ENCODE measurements at places on chromosomes 5 and 9.

- DNase-seq = no peak
- H3K27ac ChIP-seq = no peak overlapping the region
- no peaks in the 10 kb centered on the region for H3K36me3 ChIP-seq
- no peaks in the 10 kb centered on the region for H3K27me3 ChIP-seq
Observed at GRCh38 chr9:14342736-14343135, 28.8 kb upstream of the NFIB start.

DNA sequence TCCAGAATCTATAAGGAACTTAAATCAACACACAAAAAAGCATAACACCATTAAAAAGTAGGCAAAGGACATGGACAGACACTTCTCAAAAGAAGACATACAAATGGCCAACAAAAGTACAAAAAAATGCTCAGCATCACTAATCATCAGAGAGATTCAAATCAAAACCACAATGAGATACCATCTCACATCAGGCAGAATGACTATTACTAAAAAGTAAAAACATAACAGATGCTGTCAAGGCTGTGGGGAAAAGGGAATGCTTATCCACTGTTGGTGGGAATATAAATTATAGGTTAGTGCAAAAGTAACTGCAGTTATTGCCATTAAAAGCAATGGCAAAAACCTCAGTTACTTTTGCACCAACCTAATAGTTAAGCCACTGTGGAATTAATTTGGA is 32.2 kb upstream of the SPATA31D4 start:
- H3K27ac ChIP-seq = no peak overlapping the region
- DNase-seq = no peak
- H3K36me3 ChIP-seq = no peaks in the 10 kb centered on the region
- H3K27me3 ChIP-seq = no peaks in the 10 kb centered on the region
- no peak overlapping the region for H3K4me3 ChIP-seq

GRCh38 chr9:114742947-114743346 is 61.0 kb upstream of the TEX48 start:
- DNase-seq = no peak
- no peak overlapping the region for H3K4me3 ChIP-seq
- H3K27ac ChIP-seq = no peak overlapping the region
- no peaks in the 10 kb centered on the region for H3K27me3 ChIP-seq
- H3K36me3 ChIP-seq = no peaks in the 10 kb centered on the region

GRCh38 chr9:121292801-121293241 is 24.9 kb downstream of the GSN start:
- H3K27me3 ChIP-seq = no peaks in the 10 kb centered on the region
- no peaks in the 10 kb centered on the region for H3K36me3 ChIP-seq
- DNase-seq = no peak
- H3K27ac ChIP-seq = peak overlapping the region; percentile 94

GRCh38 chr5:14830210-14831005 is 41.2 kb downstream of the ANKH start:
- no peak for DNase-seq
- H3K27ac ChIP-seq = no peak overlapping the region
- no peak overlapping the region for H3K4me3 ChIP-seq
- H3K27me3 ChIP-seq = no peaks in the 10 kb centered on the region
- no peaks in the 10 kb centered on the region for H3K36me3 ChIP-seq
- H3K4me1 ChIP-seq = no peaks in the 10 kb centered on the region

- H3K27me3 ChIP-seq = peaks cover 8% of the 10 kb centered on the region
- H3K27ac ChIP-seq = no peak overlapping the region
- DNase-seq = no peak
- H3K4me1 ChIP-seq = no peaks in the 10 kb centered on the region
- H3K36me3 ChIP-seq = no peaks in the 10 kb centered on the region
Observed at GRCh38 chr5:127858116-127858784, 155.1 kb downstream of the CCDC192 start.

GRCh38 chr9:89543621-89544278 is 45.8 kb upstream of the SEMA4D start:
- H3K4me3 ChIP-seq = no peak overlapping the region
- no peak for DNase-seq
- H3K27ac ChIP-seq = no peak overlapping the region
- no peaks in the 10 kb centered on the region for H3K36me3 ChIP-seq

- H3K36me3 ChIP-seq = no peaks in the 10 kb centered on the region
- no peaks in the 10 kb centered on the region for H3K4me1 ChIP-seq
- no peak overlapping the region for H3K4me3 ChIP-seq
- no peaks in the 10 kb centered on the region for H3K27me3 ChIP-seq
- DNase-seq = no peak
Observed at GRCh38 chr9:27165670-27166069, 56.6 kb downstream of the TEK start.

DNA sequence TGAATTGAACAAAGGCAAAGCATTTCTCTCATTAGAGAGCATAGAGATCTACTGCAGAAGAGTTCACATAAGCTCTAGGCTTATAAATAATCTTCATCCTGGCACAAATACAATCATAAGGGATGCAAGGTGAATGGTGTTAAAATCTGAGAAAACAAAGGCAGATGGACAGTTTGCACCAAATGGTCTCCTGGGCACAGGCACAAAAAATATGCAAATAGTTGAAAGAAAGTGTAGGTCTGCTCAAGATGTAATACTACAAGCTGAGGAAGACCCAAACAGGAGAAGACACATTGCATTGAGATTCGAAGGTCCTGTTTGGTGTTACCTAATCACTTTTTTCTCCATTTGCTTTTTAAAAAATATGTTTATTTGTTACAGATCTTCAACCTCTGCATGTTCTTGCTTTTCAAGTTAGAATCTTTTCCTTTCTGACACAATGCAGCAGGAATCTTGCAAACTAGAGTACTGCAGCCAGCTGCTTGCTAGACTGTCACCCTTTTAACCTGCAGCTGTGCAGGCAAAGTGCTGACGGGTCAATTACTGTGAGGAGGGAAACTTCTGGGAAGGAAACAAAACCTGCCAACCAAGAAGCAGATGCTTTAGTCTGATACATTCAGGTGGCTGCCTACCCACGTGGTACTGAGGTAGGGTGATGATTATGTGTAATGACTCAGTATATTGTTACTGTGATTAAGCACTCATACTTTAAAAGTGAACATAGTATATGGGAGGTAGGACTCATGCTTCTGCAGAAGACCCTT is 1048.6 kb upstream of the SEMA6A start:
- H3K4me3 ChIP-seq = no peak overlapping the region
- H3K27me3 ChIP-seq = no peaks in the 10 kb centered on the region
- H3K4me1 ChIP-seq = no peaks in the 10 kb centered on the region
- no peaks in the 10 kb centered on the region for H3K36me3 ChIP-seq
- H3K27ac ChIP-seq = no peak overlapping the region
- DNase-seq = no peak

DNA sequence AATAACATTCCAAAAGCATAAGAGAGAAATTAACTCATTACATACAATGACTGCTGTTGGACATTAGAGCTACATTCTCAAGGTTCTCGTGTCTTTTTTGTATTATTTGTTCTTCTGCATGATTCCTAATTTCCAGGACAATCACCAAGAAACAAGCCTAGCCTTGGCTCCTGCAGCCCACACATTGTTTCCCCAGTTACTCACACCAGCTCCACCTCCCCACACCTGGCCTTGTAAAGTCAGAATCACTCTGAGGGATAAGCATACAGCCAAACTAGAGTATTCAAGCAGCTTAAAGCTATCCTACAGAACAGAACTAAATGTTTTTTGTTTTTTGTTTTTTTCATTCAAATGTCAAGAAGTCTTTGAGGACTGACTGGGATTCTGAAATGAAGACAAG is 189.2 kb downstream of the HINT1 start:
- no peak for DNase-seq
- H3K4me1 ChIP-seq = no peaks in the 10 kb centered on the region
- H3K27ac ChIP-seq = no peak overlapping the region
- H3K36me3 ChIP-seq = no peaks in the 10 kb centered on the region
- no peak overlapping the region for H3K4me3 ChIP-seq
- H3K27me3 ChIP-seq = no peaks in the 10 kb centered on the region

GRCh38 chr9:77977210-77977611 is 54.4 kb downstream of the GNAQ start:
- no peak for DNase-seq
- H3K36me3 ChIP-seq = no peaks in the 10 kb centered on the region
- H3K4me3 ChIP-seq = no peak overlapping the region

DNA sequence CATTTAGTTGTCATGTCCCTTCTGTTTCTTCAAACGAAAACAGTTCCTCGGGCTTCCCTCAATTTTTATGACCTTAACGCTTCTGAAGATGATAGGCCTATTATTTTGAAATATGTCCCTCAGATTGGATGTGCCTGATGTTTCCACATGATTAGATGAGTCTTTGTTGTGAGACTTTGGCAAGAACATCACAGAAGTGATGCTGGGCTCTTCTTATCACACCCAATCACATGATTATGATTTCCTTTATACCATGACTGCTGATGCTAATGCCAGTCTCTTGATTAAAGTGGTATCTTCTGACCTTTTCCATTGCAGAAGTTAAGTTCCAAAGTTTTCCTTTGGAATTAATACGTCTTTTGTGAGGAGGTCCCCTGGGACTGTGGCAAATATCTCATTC is 175.7 kb downstream of the SAXO1 start:
- H3K27me3 ChIP-seq = no peaks in the 10 kb centered on the region
- no peak overlapping the region for H3K27ac ChIP-seq
- H3K4me3 ChIP-seq = no peak overlapping the region
- DNase-seq = no peak
- H3K36me3 ChIP-seq = no peaks in the 10 kb centered on the region
- H3K4me1 ChIP-seq = no peaks in the 10 kb centered on the region

DNA sequence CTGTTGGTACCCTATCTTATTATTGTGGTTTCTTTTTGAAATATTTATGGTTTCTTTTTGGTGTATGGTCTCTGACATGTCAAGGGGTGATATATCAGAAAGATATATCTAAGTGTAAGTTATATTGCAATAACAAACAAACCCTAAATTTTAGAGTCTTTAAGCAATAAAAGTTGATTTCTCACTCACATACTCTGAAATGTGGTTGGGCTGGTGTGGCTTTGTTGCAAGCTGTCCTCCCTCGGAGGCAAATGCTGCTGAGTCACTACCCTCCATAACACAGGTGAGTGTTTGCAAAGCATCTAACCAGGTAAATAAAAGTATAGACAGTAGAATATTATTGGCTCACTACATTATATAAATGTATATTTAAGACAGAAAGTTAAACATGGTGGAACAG is 253.2 kb downstream of the CDH18 start:
- no peak overlapping the region for H3K27ac ChIP-seq
- H3K4me1 ChIP-seq = no peaks in the 10 kb centered on the region
- H3K27me3 ChIP-seq = no peaks in the 10 kb centered on the region
- no peak for DNase-seq

DNA sequence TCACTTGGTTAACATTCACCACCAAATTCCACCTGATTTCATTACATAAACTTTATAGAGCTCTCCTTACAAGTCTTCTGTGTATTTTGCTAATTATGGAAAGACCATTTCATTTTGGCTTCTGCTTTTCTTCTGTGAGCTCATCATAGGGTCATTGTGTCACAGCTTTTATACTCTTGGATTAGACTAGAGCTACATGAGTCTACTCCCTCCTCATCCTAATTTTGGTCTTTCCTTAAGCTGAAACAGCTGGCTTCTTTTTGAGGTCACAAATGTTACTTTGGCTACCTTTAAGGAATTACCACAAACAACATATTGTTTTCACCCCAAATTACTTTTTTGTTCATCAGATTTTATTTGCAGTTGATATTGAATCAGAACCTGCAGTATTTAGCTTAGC is 103.0 kb downstream of the NPR3 start:
- no peak for DNase-seq
- no peaks in the 10 kb centered on the region for H3K4me1 ChIP-seq

- no peak for DNase-seq
- H3K27me3 ChIP-seq = no peaks in the 10 kb centered on the region
- no peak overlapping the region for H3K4me3 ChIP-seq
- peaks cover 26% of the 10 kb centered on the region for H3K4me1 ChIP-seq
- H3K36me3 ChIP-seq = no peaks in the 10 kb centered on the region
Observed at GRCh38 chr5:32231241-32231640, 57.1 kb upstream of the GOLPH3 start.

DNA sequence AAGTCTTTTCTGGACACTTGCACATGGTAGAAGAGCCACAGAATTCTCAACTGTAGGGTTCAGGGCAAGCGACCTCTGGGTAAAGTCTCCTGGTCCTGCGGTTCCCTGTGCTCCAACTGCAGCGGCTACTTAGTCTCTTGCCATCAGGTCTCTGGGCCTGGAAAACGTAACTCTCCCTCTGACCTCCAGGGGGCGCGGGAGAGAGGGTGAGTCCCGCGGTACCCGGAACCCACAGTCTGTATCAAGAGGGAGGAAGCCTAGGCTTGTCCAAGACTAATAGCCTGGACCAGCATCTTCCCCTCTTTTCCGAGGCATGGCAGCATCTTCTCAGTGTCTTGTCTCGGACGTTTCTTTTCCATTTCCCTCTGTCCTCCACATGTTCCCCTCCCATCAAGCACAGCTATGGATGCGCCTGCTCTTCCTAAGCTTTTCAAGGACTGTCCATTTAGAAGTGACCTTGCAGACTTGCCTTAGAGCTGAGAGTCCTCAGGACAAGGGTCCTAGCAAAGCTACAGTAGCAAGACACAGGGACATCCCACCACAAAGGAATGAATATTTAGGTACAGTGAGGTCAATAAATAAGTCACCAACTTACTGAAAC is 59.3 kb downstream of the FSTL4 start:
- H3K4me3 ChIP-seq = no peak overlapping the region
- H3K36me3 ChIP-seq = no peaks in the 10 kb centered on the region
- H3K27me3 ChIP-seq = no peaks in the 10 kb centered on the region
- no peak for DNase-seq
- no peak overlapping the region for H3K27ac ChIP-seq
- H3K4me1 ChIP-seq = no peaks in the 10 kb centered on the region

- no peaks in the 10 kb centered on the region for H3K4me1 ChIP-seq
- no peak for DNase-seq
- no peaks in the 10 kb centered on the region for H3K36me3 ChIP-seq
Observed at GRCh38 chr5:105836268-105836667, 1834.5 kb downstream of the EFNA5 start.

GRCh38 chr5:92945605-92946097 is 635.4 kb downstream of the NR2F1-AS1 start:
- H3K27ac ChIP-seq = no peak overlapping the region
- H3K27me3 ChIP-seq = no peaks in the 10 kb centered on the region
- no peaks in the 10 kb centered on the region for H3K36me3 ChIP-seq
- H3K4me3 ChIP-seq = no peak overlapping the region

DNA sequence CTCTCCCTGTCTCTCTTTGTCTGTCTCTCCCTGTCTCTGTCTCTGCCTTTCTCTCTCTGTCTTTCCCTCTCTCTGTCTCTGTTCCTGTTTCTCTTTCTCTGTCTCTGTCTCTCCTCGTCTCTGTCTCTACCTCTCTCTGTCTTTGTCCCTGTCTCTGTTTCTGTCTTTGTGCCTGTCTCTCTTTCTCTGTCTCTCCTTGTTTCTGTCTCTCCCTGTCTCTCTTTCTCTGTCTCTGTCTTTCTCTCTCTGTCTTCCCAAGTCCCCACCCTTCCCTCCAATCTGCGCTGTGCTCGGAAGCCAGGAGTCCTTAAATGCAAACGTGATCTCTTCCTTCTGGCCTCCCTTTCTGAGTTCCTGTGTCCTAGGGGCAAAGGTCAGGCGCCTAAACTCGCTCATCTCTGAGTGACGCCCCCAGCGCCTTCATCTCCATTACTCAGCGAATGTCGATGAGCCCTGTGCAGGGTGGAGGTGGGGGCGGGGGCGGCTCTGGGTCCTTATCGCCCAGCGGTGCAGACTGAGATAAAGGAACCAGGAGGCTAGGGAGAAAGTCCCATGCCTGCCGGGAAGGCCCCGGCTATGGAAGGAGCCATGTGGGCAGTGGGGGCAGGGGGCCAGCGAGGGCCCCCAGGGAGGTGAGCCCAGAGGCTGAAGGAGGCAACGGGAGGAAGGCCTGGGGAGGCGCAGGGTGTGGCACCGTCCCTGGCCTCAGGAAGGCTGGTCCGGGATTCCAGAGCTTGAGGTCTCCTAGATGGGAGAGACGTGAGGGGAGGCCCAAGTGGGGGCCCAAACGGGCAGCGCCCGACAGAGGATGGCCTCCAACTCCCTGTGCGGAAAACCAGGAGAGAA is 1.5 kb upstream of the SLC6A19 start:
- H3K27me3 ChIP-seq = no peaks in the 10 kb centered on the region
- H3K4me1 ChIP-seq = no peaks in the 10 kb centered on the region
- H3K4me3 ChIP-seq = no peak overlapping the region
- DNase-seq = no peak

All from esophagus squamous epithelium (tissue), 5 donors.